ENCODE measurements at places on chromosomes 4 and X. TPM values are rescaled to one million over a fixed set of nuclear protein-coding genes. Genes with fewer than 3 reads are reported as not detected.

The LRRC66 gene
- total RNA-seq, result 0.31 TPM

The GUCY1B1 gene
- total RNA-seq, result not detected

The MYOZ2 gene
- total RNA-seq, result not detected

The CT45A1 gene
- not detected for total RNA-seq

The SPANXA2 gene
- total RNA-seq, result not detected

Data from activated naive CD8-positive, alpha-beta T cell treated with anti-CD3 and anti-CD28 coated beads, Interleukin-2, amount 10 ng/mL, durations not matched to agents 7 days and 5 days (primary cell).